ENCODE measurements at places on chromosomes 11 and 22.
A peak's percentile ranks its signal among the peaks of the same experiment; 100 is the strongest.

- no peak for DNase-seq
These were observed 25.8 kb upstream of the PPFIA1 start for GRCh38 chr11:70244698-70245097.

GRCh38 chr11:63614136-63614671, at the start of gene PLAAT3:
PLAAT3 (minus strand) TSS chr11:63614433; CDS start chr11:63614014, 419 bp downstream.
- peak; percentile 50 for DNase-seq

DNA sequence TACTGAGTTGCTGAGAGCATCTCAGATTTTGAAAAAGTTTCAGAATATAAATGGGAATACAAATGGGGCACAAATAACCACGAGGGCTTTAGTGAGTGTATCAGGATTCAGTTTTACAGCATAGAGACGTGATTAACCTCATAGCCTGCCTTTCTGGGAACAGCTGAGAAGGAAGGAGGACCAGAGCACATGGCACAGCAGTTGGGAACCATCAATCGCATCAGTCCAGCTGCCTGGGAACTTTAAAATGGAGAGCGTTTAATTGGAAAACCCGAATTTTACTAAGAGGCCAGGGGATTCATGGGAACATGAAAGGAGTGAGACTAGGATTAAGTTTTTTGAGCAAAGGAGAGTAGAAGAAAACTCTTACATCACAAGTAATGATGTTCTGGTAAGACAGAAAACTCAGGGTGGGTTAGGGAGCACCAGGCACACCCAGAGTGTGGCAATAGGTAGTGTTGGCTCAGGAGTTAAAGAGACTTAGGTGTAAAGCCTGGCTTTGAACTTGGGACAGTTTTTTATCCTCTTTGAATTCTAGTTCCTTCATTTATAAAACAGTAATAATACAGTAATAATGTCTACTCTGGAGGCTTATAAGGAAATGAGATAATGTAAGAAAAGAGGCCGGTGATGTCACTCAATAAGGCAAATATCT, 40.2 kb downstream of the FZD4 start:
- no peak for DNase-seq

DNA sequence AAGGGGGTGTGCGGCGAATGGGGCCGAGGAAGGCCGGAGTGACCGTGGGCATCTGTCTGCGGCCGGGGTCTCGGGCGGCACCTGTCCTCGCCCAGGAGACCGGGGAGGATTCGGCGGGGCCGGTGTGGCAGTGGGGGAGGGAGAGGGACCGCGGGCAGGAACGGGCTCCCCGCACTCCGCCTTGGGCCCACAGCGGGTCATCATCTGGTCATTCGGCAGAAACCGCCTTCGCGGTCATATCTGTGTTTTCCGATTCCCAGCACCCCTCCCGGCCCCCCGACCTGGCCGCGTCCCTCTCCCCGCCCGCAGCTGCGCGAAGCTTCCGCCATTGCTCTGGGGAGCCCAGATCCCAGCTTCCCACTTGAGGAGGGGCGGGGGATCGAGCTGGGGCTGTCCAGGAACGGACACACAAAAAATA, 824 bp upstream of the CBX6 start:
- DNase-seq: no peak

GRCh38 chr11:70826541-70827335, 425.6 kb downstream of the SHANK2 start:
- DNase-seq: no peak

- DNase-seq: no peak
These were observed 506.5 kb downstream of the MN1 start for GRCh38 chr22:27295040-27295439.

- no peak for DNase-seq
These were observed 113.0 kb downstream of the ATXN10 start for GRCh38 chr22:45784357-45785277.

GRCh38 chr11:30876663-30877396, 290.7 kb upstream of the MPPED2 start:
- no peak for DNase-seq

DNA sequence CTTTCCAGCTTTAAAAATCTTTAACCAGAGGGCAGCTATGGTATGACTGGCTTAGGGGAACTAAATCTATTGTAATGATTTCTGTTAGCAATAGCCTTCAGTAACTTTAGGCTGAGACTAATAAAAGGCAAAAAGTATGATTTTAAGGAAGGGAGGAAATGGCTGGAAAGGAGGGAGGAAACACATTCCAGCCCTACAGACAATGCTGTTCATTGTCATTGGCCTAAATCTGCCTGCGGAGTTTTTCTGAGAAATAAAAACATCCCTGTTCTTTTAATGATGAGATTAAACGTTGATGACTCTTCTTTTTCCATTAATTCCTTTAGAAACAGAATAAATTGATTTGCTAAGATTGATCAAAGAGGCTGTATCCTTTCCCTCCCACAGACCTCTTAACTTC, 99.6 kb upstream of the GRAMD1B start:
- no peak for DNase-seq

DNA sequence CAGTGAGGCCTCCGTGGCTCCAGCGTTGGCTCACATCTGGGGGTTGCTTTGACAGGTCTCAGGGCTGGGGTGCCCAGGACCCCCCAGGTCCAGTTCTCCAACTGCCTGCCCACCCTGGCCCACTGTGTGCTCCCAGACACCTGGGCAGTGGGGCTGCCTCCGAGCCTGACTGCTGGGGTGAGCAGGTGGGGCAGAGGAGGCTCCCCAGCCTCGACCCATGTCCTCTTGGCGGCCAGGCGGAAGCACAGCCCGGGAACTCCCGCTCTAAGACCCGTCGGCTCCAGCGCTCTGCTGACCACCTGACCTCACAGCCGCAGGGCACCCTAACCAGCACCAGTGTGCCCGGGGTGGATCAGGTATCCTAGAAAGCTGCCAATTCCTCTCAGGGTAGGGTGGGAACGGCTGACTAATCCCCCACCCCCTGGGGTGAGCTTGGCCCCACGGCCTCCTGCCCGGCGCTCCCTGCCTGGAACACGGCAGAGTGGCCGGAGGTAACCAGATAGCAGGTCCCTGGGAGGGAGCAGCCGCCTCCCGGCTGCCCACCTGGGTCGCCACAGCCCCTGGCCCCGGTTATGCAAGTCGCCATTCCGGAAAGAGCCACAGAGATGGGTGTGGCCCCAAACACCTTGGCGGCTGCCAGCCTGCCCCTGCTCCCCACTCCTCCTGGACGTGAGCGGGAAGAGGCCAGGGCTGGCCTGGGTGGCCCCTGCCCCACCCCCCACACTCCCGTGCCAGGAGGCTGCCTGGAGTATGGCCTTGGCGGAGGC, 19.2 kb upstream of the MUC5B start:
- DNase-seq: no peak

DNA sequence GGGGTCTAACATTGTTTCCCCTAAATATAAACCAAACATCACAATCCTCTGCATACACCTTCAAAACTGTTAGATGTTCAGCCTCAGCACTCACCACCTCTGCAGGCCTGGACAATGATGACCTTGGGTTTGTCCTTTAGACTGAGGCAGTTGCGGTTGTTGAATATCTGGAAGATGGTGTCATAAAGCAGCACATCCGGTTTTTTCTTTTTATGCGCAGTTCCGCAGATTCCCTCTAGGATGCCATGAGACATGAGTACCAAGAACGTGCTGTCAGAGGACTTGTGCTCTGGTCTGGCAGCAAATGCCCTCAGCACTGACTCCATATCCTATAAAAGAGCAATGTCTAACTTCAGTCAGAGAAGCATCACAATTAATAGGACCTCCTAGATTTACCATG, 22.8 kb downstream of the CASP5 start:
- no peak for DNase-seq

GRCh38 chr11:94790661-94791180, 22.6 kb downstream of the AMOTL1 start:
- DNase-seq: no peak

- DNase-seq: no peak
These were observed 18.6 kb upstream of the APLP2 start for GRCh38 chr11:130051082-130051481.

DNA sequence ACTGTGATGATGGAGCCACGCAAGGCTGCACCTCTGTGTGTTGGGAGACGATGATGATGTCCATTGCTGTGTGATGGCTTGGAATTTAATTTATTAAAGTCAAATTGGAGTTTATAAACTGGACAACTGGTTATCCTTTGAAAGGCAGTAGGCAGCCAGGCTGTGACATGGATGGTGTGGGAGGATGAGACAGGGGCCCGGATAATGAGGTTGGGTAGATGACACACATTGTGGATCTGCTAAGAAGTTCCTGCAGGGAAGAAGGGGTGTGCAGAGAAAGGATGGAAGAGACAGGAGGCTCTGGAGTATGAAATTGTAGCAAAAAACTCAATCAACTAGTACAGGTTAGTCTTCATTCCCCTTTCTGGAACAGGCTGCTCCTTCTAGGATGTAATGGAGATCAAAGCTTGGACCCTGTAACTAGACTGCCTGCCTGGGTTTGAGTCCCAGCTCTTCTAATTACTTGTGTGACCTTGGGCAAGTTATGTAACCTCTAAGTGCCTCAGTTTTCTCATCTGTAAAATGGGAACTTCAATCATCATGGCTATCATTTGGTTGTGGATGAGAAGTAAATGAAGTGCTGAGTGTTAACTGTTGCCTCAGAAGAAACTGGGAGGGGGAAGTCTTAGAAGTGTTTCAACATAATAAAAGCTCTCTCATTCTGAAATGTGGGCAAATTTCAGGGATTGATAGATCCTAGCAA, 4.2 kb upstream of the HINFP start:
- no peak for DNase-seq

DNA sequence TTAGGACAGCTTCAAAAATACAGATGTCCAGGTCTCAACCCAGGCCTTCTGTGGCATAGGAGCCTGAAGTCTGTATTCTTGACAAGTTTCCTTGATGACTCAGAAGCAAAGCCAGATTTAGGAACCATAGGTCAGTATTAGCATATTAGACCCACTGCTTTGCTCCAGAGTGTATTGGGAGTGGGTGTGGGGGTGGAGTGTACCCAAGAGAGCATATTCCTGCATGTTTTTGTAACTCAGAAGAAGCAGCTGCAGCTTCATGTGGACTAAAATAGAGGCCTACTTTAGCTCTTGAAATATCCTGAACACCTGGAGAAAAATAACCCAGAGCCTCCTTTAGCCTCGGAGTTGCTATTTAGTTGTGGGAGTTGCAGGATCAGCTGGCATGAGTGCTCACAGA, 106.7 kb downstream of the CCDC81 start:
- DNase-seq: no peak

- DNase-seq: no peak
These were observed 92.1 kb upstream of the TTC12 start for GRCh38 chr11:113222241-113222640.

DNA sequence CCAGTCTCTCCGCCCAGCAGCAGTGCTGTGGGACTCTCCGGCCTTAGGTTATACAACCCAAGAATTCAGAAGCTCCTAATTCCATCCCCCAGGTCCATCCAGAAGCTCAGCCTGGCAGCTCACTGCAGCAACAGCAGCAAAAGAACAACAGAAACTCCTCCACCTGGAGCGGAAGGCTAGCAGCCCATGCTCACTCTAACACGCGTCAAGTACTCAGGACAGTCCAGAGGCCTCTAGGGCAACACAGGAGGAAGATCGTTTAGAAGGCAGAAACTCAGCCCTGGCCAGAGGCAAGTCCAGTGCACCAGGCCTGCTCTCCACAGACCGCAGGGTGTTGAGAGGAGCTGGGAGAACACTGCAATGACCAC, 17.1 kb downstream of the PLA2G6 start:
- no peak for DNase-seq

GRCh38 chr11:48050304-48050703, 69.9 kb downstream of the PTPRJ start:
- no peak for DNase-seq

GRCh38 chr22:30116362-30117117, 36.3 kb downstream of the HORMAD2 start:
- DNase-seq: no peak

- DNase-seq: no peak
These were observed 869 bp downstream of the ZC3H7B start for GRCh38 chr22:41302021-41302767.

DNA sequence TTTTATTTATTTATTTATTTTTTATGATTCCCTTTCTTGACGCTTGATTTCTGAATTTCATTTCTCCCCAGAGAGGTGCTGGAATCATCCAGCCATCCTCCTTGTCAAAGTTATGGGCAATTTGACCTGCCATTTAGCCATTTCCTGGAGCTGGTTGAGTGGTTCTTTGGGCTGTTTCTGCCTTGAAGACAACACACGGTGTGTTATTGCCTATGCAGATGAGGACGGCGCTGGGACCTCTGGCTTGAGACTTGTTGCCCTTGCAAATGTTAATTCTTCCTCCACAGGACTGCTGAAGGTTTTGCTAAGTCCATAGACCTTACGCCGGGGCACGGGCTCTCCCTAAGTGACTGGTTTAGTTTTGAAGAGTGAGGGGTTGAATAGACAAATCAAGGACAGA, 147.9 kb upstream of the PLET1 start:
- DNase-seq: no peak

GRCh38 chr11:101336155-101336554, 206.5 kb upstream of the PGR start:
- DNase-seq: no peak

DNA sequence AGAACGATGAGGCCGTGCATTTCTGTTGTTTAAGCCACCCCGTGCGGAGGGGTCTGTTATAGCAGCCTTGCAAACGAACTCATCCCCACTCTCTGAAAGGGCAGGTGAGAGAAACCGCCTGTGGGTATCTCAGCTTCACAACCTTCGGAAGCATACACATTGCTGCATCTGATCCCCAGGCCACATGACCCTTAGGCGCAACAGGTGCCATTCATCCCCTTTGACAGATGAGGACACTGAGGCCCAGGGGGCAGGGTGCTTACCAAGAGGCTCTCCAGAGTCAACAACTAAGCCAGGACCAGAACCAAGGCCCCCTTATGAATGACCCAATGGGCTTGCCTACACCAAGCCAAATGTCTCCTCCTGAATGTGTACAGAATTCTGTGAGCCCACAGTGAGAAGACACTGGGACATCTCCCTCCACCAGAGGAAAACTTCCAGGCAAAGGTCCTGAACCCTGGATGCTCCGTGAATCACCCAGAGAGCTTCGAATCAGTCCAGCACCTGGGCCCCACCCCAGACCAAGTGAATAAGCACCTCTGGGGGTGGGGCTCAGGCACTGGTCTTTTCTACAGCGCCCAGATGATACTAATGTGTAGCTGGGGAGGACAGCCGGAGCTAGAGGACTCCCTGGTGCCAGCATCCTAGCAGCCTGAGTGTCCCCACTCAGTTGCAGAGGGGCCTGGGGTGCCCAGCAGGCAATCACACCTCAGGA, 83.2 kb downstream of the BUD13 start:
- no peak for DNase-seq

- no peak for DNase-seq
These were observed 9.4 kb downstream of the UPB1 start for GRCh38 chr22:24504540-24504939.

GRCh38 chr22:37054056-37054395, 2.5 kb downstream of the KCTD17 start:
- no peak for DNase-seq

DNA sequence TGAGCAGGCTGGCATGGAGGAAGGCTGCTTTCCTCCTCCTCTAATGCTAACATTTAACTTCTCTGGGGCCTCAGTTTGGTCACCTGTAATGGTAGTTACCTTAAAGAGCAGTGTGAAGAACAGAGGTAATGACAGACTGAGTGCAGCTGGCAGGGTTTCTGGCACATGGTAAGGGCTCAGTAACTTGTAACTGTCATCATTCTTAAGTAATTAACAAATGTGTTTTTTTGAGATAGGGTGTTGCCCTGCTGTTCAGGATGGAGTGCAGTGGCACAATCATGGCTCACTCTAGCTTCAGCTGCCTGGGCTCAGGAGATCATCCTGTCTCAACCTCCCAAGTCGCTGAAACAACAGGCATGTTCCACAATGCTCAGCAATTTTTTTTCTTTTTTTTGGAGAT, 242.0 kb upstream of the SYN3 start:
- no peak for DNase-seq

Measured in hematopoietic multipotent progenitor cell treated with erythropoietin and hydrocortisone succinate and interleukin-3 and kit ligand, for 17 days (in vitro differentiated cells).